ENCODE measurements at places on chromosomes 3 and 15. TPM values are rescaled to one million over a fixed set of nuclear protein-coding genes. Genes with fewer than 3 reads are reported as not detected.

Gene UBAP1L
- total RNA-seq, result 0.38 TPM

Gene DZIP3
- total RNA-seq, result 20.0 TPM

Gene GRK7
- not detected for total RNA-seq

DNA sequence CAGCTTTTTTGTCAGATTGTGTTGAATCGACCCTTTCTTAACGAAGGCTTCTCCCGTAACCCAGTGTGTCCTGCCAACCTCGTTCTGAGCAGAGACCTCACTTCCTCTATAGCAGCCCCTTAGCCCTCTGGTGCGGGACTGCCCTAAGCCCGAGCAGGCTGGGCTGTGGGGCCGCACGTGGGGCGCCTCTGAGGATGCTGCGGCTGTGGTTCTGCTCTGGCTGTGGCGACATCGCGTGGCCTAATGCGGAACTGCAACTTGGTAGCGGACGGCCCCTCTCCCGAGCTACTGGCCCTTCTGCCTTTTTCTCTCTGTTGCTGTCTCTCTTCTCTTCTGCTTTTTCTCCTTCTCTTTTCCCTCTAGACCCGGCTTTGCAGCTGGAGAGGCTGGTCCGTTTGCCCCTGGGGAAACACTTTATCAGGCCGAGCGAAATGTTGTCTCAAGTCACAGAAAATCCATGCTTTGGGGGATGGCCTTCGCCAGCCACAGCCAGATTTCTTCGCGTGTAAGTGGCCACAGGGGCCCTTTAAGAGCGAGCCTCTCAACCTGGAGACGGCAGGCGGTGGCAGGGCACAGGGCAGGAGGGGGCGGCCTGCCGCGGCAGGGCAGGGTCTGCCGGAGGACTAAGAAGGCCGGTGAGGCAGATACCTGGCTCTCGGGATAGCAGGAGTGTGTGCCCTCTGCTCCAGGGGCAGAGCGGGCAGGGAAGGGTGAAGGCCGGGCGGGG lies 19.4 kb upstream of the KIF23 start:
- DNase-seq, result peak; percentile 71

DNA sequence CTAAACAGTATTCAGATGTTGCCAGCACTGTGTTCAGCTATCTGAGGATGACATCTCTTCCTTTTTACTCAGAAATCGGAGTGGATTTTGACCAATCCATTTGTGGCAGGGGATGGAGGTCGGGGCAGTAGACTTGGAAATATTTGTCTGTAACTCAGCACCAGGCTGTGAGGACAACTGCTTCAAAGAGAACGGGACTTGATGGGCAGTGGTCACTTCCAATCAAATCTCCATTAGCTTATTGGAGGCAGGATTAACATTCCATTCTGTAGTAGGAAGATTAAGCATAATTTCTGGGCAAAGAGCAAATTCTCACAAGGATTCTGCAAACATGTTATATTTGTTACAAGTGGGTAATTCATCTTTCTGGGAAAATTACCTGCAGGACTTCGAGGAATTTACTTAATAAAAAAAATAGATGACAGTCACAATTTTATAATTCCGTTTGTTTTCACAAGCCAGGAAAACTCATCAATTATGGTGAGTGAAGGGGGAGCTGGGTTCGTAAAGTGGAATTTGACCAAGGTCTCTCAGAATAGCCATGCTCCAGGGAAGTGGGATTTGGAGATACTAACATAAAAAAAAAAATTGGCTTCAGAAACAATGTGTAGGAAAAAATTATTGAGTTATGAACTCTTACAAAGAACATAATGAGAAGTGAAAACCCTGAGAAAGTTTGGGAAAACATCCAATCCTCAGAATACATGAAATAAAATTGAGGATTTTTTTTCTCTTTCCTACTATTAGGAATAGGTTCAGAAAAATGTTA lies 18.1 kb downstream of the CRABP1 start:
- DNase-seq, result peak; percentile 7

DNA sequence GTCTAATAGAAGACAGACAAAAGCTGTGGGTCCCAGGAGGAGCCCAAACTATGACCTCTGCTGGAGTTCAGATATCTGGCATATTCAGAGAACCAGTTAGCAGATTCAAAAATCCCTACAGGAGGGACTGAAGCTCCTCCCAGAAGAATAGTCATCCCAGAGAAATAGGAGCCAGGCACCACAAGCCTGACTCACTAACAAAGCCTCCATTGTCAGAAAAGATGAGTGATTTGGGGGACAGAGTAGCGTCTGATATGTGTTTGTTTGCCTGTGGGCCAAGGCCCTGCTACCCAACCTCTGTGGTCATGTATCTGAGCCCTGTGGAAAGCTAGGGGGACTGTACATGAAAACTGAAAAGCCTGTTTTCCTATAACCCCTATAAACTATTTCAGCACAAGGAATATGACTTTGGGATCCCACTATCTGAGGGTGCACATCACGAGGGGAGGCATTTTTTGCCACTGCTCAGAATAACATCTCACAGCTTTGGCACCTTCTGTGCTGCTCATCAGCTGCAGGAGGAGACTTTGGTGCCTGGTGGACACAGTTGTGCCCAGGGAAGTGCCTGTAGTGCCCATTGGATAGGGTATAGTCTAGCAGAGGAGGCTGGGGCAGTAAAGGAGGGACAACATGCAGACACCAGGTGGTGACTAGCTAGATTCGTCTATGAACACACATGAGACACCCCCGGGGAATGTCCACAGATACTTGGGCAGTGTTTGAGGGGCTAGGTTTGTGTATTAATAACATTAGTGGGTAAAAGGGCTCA lies 9.7 kb upstream of the LARP6 start:
- DNase-seq, result peak; percentile 96

DNA sequence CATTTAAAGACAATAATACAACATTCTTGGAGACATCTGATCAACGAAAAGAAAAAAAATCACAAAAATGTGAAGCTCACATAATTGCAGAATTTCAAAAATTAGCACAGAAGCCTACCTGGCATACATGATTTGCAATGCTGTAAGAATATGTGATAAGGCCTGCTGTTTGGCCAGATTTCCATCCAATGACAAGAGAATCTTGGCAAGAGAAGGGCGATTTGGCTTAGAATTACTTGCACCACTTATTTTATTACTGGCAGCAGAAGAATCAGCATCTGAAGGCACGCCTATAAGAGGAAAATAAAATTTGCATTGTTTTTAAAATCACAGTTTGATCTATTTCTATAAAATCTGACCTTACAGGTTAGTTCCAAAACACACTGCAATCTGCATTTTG lies 70.3 kb upstream of the OCA2 start:
- DNase-seq, result no peak
